ENCODE measurements at places on chromosomes 4 and X. TPM values are rescaled to one million over a fixed set of nuclear protein-coding genes. Genes with fewer than 3 reads are reported as not detected.

DNA sequence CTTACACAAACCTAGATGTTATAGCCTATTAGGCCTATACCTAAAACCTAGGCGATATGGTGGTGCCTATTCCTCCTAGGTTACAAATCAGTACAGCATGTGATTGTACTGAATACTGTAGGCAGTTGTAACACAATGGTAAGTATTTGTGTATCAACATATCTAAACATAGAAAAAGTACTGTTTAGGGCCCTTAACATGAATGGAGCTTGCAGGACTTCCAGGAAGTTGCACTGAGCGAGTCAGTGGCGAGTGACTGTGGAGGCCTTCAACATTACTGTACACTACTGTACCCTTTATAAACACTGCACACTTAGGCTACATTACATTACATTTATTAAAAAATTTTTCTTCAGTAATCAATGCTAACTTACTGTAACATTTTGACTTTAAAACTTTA, 37.8 kb downstream of the WWC2 start:
- DNase-seq = peak; percentile 22

DNA sequence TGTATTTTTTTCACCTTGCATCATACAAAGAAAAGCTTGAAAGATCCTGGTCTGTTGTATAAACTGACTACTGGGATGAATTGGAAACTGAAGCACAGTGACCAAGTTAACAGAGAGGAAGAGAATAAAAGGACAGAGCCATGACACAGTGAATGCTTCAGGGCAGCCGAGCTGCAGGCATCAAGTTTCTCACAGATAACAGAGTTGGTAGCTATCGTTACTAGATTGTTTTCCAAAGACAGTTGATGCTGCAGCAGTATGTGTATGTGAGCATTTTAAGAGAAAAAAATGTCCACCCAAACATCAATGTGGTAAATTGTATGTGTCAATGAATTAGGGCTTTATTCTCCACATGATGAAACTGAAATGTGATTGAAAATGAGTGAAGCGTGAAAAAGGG, 1032.7 kb downstream of the ADGRL3 start:
- no peak for DNase-seq

DNA sequence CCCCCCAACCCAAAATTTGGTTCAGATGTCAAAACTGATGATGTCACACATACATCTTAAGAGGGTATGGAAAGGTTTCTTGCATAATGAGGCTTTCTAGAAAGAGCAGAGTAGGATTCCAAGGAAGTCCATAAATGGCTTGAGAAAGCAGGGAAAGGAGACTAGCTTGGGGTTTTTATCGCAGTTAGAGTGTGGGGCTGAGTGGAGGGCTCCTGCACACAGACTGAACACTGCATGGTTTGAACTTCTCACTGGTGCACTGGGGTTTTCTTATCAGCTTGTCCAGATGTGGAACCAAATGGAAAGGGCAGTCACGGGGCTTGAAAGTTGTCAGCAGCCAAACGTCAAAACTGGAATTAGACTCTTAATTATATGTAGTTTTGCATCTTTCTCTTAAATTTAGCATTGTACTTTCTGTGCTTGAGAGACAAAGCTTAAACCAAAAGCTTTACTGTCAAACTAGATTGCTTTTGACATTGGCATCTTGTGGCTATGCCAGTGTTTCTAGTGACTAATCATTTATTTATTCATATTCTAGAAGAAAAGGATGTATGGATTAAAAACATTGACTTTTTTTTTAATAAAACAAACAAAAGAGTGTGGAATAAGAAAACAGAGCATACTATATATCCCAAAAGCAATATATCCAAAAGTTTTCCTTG, 78.3 kb upstream of the STIM2 start:
- no peak for DNase-seq

SMIM10 gene
- 1.9 TPM for total RNA-seq

DNA sequence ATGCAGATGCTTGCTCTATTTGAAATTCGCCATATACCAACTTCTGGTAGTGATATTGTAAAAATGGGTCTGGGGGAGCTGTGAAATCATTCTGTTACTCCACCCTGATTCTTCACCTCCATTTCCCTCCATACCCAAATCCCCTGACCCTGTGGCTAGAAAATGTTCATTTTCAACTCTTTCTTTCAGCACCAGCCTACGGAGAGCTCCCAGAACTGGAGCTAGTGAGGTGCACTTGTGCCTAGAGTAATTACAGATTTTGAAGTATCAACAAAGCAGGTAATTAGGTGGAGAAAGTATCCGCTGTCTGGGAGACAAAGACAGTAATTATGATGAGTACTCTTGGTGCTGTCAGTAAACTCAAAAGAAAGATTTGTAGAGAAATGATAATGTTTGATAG, 8.1 kb downstream of the ARHGAP36 start:
- DNase-seq = no peak

TLR7 gene
- not detected for total RNA-seq

BCLAF3 gene
- total RNA-seq = 2.5 TPM

DNA sequence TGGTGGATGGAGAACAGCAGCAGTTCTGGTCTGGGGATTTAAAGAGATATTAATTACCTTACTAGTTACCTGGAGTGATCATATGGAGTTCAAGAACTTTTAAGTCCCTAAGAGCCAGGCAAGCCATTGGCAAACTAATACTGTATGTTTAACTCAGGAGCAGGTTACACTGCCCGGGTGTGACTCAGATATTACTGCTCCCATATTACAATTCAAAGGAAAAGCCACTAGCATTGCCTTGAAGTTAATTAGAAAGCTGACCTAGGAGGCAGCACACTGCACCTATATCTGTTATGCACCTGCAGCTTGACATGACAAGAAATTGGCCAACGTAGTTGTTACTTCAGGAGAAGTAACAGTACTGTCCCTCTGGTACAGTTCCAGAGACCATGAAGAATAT, 47.2 kb downstream of the GRK4 start:
- no peak for DNase-seq

DNA sequence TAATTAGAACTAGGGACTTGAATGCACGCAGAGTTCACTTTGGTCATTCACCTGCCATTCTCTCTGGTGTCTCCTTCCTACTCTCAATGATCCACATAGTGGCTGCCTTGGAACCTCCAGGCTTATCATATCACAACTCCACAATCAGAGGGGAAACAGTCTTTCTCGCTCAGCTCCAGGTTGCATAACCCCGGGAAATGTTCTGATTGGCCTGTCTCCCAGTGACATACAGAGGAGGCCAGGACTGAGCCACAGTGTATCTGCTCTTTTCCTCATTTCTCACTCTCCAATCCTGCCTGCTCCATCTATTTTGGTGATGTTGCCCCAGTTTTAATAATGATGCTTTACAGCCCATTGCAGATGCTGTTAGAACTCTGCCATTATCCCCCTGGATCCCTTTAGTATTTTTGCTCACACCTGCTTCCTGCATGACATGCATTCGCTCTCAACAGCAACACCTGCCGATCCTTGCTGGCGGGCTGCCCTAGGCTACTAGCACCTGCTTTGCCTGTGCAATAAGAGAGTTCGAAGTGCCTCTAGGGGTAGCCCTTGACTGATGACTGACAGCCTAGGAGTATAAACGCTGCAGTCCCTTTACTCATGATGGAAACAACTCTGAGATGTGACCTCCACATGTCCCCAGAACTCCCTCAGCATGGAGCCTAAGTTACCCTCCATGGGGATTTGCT, 211.3 kb upstream of the RPS6KA3 start:
- no peak for DNase-seq

AGTR2 gene
- not detected for total RNA-seq

CFAP299 gene
- not detected for total RNA-seq

CRMP1 gene
- 1.5 TPM for total RNA-seq

PNMA3 gene
- 0.13 TPM for total RNA-seq

DNA sequence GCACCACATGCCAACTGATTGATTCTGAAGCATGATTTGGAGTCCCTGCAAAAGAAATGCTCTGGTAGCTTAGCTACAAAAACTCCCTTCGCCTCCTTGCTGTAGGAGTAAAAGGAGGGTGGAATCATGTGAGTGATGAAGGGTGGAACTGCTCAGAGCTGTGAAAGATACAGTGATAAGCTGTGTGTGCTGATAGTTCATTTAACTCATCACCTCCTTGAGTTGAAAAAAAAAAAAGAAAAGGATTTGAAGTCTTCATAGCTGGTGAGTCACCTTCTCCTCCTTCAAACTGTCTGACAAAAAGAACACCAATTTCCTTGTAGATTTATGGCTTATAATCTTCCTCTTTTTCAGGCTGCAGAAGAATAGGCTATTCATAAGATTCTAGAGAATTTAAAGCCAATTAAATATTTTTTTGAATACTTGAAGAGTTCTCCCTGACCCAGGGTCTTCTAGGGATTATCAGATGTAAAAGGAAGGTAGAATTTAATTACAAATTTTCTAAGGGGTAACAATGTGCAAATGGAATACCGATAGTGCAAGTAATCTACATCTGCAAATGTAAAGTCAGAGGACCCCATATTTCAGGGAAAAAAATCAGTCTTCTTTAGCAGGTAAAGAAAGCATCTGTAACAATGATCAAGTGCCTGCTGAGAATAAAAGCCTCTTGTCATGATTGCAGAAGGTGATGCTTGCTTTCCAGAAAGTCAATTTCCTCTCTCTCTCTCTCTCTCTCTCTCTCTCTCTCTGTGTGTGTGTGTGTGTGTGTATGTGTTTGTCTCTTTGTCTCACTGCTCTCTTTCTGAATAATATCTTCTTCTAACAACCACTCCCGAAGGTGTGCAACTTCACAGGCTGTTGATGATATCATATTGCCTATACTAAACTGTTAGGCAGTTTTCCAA, 208.8 kb upstream of the VEGFC start:
- no peak for DNase-seq
